ENCODE measurements at places on chromosomes 2 and 18. TPM values are rescaled to one million over a fixed set of nuclear protein-coding genes. Genes with fewer than 3 reads are reported as not detected.

SERPINB3 gene
- total RNA-seq: not detected

CCDC178 gene
- 0.31 TPM for total RNA-seq

GREB1 gene
- 3.8 TPM for total RNA-seq

ABCG8 gene
- total RNA-seq: 0.31 TPM

ST8SIA3 gene
- 16.6 TPM for total RNA-seq

RUFY4 gene
- total RNA-seq: not detected

CD8B2 gene
- total RNA-seq: not detected

GAREM1 gene
- 33.5 TPM for total RNA-seq

CHN1 gene
- 49.1 TPM for total RNA-seq

NEURL3 gene
- not detected for total RNA-seq

CRYBA2 gene
- not detected for total RNA-seq

NOL4 gene
- 160 TPM for total RNA-seq

SLC66A3 gene
- 11.6 TPM for total RNA-seq

NFU1 gene
- total RNA-seq: 38.5 TPM

CAVIN2 gene
- 2.2 TPM for total RNA-seq

FZD7 gene
- total RNA-seq: 7.2 TPM

MC4R gene
- 1.3 TPM for total RNA-seq

RGPD4 gene
- not detected for total RNA-seq

LOXHD1 gene
- 0.31 TPM for total RNA-seq

CBLN2 gene
- total RNA-seq: 43.8 TPM

AKAIN1 gene
- total RNA-seq: 3.8 TPM

FAM168B gene
- 121 TPM for total RNA-seq

SCYGR8 gene
- not detected for total RNA-seq

GCG gene
- total RNA-seq: not detected

PRKAG3 gene
- total RNA-seq: not detected

PAX8 gene
- 0.31 TPM for total RNA-seq

ZNF519 gene
- 102 TPM for total RNA-seq

LAMA3 gene
- 6.6 TPM for total RNA-seq

DYNAP gene
- not detected for total RNA-seq

ERBB4 gene
- 151 TPM for total RNA-seq

G6PC2 gene
- not detected for total RNA-seq

VAPA gene
- total RNA-seq: 164 TPM

REEP1 gene
- total RNA-seq: 191 TPM

RAPGEF4 gene
- 27.5 TPM for total RNA-seq

STK16 gene
- 16.9 TPM for total RNA-seq

PSMA8 gene
- not detected for total RNA-seq

CCDC68 gene
- total RNA-seq: 1.6 TPM

GPR35 gene
- total RNA-seq: 2.5 TPM

RND3 gene
- 152 TPM for total RNA-seq

EFEMP1 gene
- total RNA-seq: 0.94 TPM

COX7A2L gene
- 113 TPM for total RNA-seq

SERPINB5 gene
- total RNA-seq: not detected

DLGAP1 gene
- 277 TPM for total RNA-seq

UGT1A4 gene
- total RNA-seq: not detected

UBR3 gene
- total RNA-seq: 168 TPM

KCNJ13 gene
- 3.8 TPM for total RNA-seq

TMEM17 gene
- 1.9 TPM for total RNA-seq

NGEF gene
- 33.5 TPM for total RNA-seq

PHLPP1 gene
- total RNA-seq: 29.7 TPM

SERPINB13 gene
- not detected for total RNA-seq

INPP5D gene
- total RNA-seq: 8.5 TPM

ZNF521 gene
- 20.0 TPM for total RNA-seq
